ENCODE measurements at places on chromosomes 2 and 18.

DNA sequence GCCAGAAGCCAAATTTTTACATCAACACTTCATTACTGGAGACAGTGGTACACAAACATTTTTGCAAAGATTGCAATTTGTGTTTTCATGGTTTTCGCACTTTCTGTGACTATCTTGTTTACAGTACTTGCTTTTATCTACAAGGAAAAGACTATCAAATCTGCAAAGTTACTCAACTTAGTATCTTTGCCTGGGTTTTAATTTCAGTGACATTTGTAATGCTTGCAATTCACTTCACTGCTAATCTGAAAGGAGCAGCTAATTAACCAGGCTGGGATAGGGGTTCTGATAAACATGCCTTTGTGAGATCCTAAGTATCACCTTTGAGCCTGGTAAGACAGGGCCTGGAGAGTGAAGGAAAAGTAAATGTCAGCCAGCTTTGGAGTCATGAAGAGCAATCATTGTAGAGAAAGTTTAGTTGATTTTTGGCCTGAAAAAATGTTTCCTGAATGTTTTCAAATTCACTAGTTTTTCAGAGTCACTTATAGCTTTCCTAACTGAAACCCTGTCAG lies 194.2 kb downstream of the RIT2 start:
- no peak for DNase-seq

DNA sequence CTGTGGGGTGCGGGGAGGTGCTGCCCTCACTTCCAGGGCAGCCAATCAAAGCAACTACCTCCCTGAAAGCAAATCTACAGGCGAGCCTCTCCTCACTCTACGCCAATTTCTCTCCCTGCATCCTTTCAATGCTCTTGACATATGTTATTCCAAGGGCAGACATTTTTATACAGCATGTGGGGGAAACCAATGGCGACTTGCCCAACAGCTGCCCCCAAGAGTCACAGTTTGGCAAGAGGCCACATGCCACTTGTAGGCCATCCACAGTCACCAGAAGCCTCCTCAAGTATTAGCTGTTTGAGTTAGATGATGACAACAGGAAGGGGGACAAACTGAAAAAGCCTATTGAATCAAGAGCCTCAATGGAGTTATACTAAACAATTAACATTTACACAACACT lies 114.6 kb downstream of the MYO5B start:
- DNase-seq = no peak

GRCh38 chr2:197877038-197877437 lies 72.6 kb downstream of the PLCL1 start:
- DNase-seq = no peak

GRCh38 chr2:132837769-132838168 lies 167.8 kb upstream of the LYPD1 start:
- DNase-seq = no peak

GRCh38 chr2:160726046-160726445 lies 232.4 kb upstream of the RBMS1 start:
- no peak for DNase-seq

DNA sequence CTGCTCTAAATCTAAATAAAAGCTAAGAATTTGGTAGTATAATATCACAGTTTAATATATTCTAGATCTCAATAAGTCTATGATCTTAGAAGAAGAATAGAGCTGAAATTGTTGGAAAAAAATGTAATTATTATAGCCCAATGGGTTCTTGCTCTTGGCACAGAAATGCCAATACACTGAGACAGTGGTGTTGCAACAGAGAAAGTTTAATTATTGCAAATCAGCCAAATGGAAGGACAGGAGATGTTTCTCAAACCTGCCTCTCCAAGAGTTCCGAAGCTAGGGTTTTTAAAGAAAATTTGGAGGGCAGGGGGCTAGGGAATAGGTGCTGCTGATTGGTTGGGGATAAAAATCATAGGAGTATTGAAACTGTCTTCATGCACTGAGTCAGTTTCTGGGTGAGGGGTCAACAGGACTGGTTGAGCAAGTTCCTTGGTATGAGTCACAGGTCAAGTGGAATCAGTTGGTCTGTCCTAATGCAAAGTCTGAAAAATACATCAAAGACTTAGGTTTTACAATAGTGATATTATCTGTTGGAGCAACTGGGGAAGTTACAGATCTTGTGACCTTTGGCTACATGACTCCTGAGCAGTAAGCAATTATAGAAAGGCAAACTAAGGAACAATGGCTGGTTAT lies 228.6 kb downstream of the CD226 start:
- DNase-seq = no peak

DNA sequence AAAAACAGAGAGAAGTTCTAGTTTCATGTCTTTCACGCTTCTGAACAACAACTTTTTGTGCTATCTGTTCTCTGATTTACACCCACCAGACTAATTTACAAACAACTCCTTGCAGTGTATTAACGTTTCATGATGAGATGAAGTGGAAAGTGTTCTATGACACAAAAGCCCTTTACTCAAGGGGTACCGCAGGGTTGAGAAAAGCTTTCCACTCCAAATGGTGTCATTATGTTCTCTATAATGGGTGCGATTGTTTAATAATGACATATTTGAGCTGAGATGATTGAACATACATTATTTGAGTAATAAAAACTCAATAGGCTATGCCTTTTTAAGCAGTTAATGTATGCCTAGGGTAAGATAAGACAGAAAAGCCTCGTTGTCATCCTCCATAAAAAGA lies 76.3 kb downstream of the ACTR3 start:
- DNase-seq = no peak

- DNase-seq = no peak
Measured at GRCh38 chr18:3485153-3486149, 35.5 kb downstream of the TGIF1 start.

GRCh38 chr2:26521054-26521912 lies 43.4 kb upstream of the OTOF start:
- no peak for DNase-seq

- no peak for DNase-seq
Measured at GRCh38 chr2:11870064-11870463, 123.6 kb downstream of the LPIN1 start.

All from nucleus accumbens (tissue), 56 donors.